ENCODE measurements at places on chromosomes 3 and 15. TPM values are rescaled to one million over a fixed set of nuclear protein-coding genes. Genes with fewer than 3 reads are reported as not detected.

DNAJA4 gene
- polyA plus RNA-seq = 4.1 TPM

TIMMDC1 gene
- 69.9 TPM for polyA plus RNA-seq

TM6SF1 gene
- polyA plus RNA-seq = 3.8 TPM

GRCh38 chr3:109184726-109185125 is 48.2 kb downstream of the C3orf85 start:
- no peak for DNase-seq

LSAMP gene
- 2.7 TPM for polyA plus RNA-seq

- no peak for DNase-seq
These were observed 2.7 kb upstream of the OPA1 start for GRCh38 chr3:193590088-193590856.

DNA sequence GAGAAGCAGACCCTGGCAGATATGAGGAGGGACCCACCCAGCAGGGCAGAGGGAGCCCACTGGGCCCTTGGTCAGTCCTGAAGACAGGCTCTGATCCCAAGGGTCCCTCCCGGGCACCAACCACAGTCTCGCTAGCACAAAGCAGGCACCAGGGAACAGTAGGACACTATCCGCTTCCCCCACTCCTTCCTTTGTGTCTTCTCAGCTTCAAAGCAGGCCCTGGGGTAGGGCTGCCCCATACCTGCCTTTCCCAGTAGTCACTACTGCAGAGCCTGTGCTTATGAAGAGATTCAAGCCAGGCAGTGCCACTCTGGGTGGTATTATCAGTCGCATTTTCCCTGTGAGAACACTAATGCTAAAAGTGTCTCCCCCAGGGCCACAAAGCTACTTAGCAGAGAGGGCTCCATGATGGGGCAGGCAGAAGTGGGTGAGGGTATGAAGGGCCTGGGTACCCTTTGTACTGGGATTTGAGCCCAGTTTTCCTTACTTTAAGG is 32.7 kb downstream of the SRPRB start:
- DNase-seq = no peak

GRCh38 chr3:129234441-129234840 is 15.0 kb upstream of the COPG1 start:
- no peak for DNase-seq

DNA sequence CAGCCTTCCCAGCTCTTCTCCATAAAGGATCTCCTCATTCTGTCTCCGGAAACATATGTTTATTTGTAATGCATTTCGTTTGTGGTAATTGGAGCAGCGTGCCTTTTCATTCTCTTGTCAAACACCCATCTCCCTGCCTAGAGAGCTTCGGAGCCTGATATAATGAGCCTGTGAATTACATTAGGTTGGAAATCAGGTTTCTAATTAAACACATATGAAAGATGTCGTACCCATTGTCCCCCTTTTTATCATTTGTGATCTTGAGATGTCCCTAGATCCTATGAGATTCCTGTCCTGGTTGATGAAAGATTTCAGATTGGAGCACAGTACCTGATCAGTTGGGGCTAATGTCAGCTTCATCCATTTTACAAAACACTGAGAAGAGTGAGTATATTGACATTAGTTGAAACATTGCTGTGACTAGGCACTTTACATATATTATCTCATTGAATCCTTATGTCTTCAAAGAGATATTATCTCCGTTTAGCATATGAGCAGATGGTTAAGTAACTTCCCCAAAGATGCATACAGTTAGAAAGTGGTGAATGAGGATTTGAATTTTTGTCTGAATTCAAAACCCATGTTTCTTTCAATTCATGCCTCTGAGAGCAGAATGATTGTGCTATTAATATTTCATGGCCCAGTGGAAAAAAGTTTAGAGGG is 23.1 kb downstream of the SYN2 start:
- no peak for DNase-seq

DNA sequence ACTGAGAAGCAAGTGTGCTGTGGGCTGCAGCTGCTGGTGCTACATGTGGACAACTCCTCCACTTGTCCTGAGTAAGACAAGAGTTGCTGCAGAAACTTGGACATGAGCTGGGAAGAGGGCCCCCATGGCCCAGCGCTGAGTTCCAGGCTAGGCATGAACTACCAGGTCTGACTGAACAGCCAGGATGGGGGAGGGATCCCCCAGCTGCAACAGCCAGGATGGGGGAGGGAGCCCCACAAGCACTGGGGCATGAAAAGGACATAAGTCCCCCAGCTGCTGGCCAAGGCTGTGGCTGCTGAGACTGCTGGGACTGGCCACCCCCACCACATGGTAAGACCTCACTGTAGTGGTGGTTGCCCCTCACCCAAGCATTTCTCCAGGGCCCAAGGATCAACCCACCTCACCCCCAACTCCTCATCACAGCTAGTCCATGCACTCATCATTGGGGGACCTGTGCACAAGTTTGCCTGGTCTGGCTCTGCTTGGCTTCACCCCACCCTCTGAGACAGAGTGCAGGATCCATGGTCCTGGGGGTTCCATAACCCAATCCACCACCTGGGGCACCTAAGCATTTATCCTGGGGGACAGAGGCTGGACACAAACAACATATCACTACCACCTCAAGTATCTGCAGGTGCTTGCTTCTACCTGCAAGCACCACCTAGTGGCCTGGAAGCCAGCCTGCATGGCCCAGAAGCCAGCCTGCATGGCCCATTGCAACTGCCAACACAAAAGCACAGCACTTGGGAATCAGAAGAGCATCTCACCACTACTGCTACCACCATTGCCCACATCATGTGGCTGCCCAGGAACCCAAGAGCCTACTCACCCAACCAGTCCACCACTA is 84.5 kb upstream of the STT3B start:
- DNase-seq = no peak

- no peak for DNase-seq
These were observed 21.0 kb upstream of the CA12 start for GRCh38 chr15:63402498-63403253.

GRCh38 chr3:137165117-137165806 is 207.5 kb downstream of the IL20RB start:
- DNase-seq = no peak

ABHD5 gene
- polyA plus RNA-seq = 33.7 TPM

GOLGA8J gene
- not detected for polyA plus RNA-seq

- DNase-seq = no peak
These were observed 84.7 kb upstream of the LMCD1 start for GRCh38 chr3:8416965-8417364.

DNA sequence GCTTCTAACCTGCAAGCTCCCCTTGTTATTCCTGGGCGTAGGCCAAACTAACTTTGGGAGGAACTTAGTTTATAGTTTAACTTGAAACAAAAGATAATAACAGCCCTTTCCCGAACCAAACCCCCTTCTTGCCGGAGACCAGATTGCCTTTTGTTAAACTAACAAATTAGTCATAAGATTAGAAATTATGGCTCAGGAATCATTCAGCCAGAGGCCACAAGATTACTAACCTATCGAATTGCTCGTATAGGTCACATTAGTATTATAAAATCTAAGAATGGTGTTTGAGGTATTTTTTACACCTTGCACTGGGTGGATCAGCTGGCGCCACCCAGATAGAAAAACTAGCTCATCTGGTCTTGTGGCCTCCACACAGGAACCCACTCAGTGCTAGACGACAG is 65.3 kb upstream of the RAP2B start:
- DNase-seq = no peak

- no peak for DNase-seq
These were observed 240.3 kb downstream of the FGF12 start for GRCh38 chr3:192487033-192487432.

GRCh38 chr3:190074817-190075216 is 45.9 kb downstream of the P3H2 start:
- DNase-seq = no peak

- no peak for DNase-seq
These were observed 16.9 kb upstream of the FSIP1 start for GRCh38 chr15:39799552-39800011.

GRCh38 chr15:41727143-41727542 is 47.1 kb upstream of the MAPKBP1 start:
- DNase-seq = peak; percentile 14

KBTBD13 gene
- not detected for polyA plus RNA-seq

- no peak for DNase-seq
These were observed 4.4 kb downstream of the HYAL2 start for GRCh38 chr3:50318163-50318562.

DNA sequence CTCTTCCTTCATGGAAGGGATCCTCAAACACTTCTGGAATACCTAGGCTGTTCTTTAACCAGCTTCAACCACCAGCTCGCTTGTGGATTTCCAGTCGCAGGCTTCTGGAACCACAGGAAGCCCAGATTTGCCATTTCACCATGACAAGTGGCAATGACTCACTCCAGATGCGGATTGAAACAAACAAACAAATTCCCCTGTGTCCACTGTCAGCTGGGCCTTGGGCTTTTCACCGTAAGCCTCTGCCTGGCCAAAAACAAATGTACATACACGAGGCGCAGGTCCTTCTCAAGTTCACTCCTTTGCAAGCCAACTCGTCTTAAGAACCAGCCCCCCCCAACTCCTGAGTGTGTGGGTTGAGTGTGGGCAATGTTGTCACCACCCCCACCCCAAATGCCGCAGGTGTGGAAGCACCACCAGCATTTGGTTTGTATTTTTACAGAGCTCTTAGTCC is 8.8 kb downstream of the BCL6 start:
- no peak for DNase-seq

DNA sequence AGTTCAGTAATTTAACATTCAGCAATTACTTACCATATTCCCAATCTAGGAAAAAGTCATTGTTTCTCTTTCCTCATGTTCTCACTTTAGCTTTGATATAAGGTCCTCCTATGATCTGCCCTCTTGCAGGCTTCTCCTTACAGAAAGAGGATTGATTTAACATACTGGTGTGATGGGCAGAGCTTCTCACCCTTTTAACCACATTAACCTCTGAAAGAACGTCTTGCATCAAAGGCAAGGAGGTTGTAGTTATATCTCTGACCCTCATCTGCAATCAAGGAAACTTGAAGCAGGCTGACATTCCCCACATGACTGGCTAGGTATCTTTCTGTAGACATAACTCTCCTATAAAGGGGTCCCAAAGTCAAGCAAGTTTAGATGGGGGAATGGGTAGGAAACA is 39.5 kb downstream of the BTLA start:
- DNase-seq = no peak

GRCh38 chr3:159029306-159030026 is 227.6 kb downstream of the MFSD1 start:
- DNase-seq = no peak

Data from BJ (cell line).